Natural killer cell (primary cell): ENCODE measurements at places on chromosomes 1 and 21.
A peak's percentile ranks its signal among the peaks of the same experiment; 100 is the strongest.

GRCh38 chr1:109793486-109794318 is 30.0 kb upstream of the EPS8L3 start:
- peak; percentile 79 for DNase-seq

- no peak for DNase-seq
Measured at GRCh38 chr1:2452201-2452931, 23.7 kb upstream of the PLCH2 start.

DNA sequence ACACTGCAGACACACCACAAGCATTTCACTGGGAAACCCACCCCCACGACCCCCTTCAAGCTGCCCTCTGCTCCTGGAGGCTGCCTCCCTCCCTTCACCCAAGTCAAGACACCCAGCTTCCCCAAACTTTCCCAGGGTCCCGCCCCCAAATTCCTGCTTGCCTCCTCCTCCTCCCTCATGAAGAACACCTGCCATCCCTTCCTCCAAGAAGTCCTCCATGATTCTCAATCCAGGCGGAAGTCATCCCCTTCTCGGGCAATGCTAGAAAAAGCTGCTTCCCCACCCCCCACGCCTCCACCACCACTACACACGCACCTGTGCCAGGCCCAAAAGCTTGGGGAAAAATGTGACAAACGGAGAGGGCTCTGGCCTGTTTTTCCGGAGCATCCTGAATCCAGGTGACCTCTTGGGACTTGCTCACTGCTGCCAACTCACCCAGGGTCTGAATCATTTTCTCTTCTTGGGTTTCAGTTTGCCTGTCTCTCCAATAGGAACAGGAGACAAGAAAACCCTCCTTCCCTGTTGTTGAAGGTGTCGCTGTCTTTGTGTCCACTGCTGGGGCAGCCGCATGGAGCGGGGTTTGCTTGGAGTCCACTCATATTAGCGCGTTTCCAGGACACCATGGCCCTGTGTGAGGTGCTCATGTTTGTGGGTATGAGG is 101.0 kb upstream of the CASZ1 start:
- no peak for DNase-seq

- DNase-seq, result no peak
Measured at GRCh38 chr1:163744301-163744887, 422.6 kb downstream of the NUF2 start.

DNA sequence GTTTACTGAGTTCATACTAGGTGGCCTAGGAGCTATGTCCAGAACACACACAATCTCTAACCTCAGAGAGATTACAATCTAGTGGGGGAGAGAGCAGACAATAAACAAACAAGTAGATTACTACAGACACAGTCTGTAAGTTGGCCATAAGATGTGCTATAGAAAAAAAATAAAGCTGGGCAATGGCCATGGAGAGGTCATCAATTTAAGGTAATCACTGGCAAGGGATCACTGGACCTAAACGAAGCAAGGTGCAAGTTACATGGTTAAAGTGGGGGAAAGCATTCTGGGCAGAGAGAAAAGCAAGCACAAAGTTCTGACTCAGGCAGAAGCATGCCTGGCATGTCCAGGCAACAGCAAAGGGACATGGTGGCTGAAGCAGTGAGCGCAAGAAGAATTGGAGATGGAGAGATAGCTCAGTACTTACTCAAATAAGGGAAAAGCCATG is 147.0 kb downstream of the RERE start:
- DNase-seq, result no peak

DNA sequence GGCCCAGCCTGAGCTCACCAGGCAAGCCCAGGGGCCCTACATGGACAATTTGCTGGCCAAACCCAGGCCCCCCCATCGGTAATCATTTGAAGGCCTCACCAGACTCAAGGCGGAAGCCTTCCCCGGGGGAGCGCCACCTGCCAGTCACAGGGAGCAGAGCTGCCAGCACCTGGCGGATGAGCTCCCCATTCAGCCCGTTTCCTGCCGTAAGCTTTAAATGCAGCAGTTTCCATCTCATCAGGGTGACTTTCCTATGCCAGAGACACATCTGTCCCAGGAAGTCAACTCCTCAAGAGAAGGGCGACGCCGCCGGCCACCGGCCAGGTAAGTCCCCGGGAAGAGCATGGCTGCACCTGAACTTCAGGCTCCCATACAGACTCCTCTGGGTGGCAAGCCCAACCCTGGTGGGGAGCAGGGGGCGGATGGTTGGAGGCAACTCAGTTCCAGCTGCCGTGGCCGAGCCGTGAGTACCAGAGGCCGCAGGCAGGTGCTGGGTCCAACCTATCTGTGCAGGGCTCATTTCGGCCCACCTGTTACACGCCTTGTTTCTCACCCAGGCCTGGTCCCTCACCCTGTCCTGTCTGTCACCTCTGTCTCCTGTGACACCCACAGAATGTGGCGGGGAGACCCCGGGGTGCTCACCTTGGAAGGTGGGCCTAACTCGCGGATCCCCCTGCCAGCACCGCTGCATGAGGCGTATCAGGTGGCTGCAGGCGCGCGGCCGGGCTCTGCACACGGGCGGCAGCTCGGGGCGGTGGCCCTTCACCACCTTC is 20.7 kb downstream of the RIPK4 start:
- DNase-seq, result no peak

DNA sequence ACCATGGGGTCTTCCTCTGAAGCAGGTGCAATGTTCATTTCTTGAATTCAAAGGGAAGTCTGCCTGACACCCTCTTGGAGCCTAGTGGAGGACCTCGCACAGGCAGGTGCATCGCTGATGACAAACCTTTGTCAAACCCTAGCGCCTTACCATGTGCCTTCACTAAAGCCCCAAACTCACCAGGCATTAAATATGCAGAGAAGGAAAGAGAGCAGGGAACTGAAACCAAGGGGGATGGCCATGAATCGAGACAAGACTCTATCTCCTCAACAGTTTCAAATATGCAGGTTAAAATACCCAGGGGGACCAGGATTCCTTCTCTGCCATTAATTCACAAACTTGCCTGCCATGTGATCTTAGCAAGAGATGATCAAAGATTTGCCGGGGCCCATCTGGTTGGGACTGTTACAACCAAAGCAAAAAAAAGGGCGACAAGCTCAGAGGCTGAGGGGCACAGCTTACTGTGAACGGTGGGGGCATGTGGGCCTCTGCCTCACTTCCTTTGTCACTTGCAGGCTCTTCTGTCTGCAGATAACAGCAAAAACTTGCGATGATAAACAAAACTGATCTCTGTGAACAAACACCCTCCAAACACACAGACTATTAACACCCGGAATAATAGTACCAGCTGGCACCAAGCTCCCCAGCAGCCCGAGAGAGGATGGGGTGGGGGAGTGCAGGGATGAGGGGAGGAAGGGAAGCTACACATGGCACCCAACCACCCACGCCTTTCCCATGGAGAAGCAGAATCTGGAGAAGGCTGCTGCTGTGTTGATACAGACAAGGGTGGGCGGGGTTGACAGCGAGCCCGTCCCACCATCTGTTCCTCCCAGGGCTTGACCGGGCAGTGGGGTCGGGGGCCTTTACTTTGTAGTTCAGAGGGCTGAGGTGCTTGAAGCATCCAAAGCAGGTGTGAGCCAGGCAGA is 33.9 kb downstream of the TMEM63A start:
- peak; percentile 67 for DNase-seq

GRCh38 chr1:28091043-28091781 is 2.8 kb upstream of the EYA3 start:
- peak; percentile 69 for DNase-seq

DNA sequence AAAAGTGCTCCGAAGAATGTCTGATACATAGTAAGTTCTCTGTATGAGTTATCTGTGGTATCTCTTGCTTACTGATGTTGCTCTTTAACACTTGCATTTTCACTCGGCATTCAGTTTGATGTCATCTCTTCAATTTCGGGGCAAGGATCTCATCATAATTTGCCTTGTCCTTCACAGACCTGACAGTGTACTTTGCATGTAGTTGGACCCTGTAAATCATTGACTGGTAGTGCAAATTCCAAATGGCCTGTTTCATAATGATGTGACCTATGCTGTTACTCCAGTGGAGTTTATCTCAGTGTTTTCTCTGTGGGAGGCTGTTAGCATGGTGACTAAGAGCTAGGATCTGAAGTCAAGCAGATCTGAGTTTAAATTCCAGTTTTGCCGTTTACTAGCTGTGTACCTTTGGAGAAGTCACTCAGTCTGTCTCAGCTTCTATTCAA is 34.2 kb upstream of the ABCD3 start:
- DNase-seq, result no peak

GRCh38 chr1:83846138-83846537 is 152.8 kb downstream of the TTLL7 start:
- no peak for DNase-seq
